ENCODE measurements at places on chromosomes 11 and 22.

- no peak for DNase-seq
Observed at GRCh38 chr11:72642043-72642883, 32.0 kb downstream of the PDE2A start.

DNA sequence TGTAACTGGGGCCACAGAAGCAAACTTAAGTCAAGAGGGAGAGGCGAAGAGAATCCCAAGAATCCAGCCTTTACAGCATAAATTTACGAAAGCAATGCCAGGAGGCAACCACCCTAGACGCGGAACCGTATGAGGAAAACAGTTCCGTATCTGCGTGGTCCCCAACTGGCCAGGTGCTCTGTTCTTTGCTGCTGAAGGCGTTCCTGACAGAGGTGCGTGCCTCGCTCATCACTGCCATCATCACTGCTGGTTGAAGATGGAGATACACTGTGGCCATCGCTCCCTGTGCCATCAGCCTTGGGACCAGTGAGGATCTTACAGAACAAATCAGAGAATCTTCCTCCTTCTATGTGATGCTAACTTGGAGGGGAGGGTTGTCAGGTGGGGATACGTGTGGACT lies 270.5 kb upstream of the B3GAT1 start:
- no peak for DNase-seq

DNA sequence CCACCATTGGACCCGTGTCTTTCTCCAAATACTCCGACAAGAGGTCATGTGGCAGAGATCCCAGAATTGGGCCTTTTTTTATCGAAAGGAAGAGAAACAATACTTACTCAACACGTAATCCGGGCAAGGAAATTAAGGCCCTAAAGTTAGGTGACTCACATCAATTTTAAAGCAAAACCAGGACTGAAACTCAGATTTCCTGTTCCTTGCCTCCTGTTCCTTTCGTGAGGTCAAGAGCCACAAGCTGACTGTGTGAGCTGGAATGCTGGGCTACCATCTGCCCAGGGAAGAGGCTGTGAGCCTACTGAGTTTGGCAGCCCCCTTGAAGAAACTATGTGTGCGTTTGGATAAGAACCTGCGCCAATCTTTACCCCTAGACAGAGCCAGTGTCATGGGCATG lies 27.1 kb upstream of the MRGPRX2 start:
- DNase-seq = no peak

DNA sequence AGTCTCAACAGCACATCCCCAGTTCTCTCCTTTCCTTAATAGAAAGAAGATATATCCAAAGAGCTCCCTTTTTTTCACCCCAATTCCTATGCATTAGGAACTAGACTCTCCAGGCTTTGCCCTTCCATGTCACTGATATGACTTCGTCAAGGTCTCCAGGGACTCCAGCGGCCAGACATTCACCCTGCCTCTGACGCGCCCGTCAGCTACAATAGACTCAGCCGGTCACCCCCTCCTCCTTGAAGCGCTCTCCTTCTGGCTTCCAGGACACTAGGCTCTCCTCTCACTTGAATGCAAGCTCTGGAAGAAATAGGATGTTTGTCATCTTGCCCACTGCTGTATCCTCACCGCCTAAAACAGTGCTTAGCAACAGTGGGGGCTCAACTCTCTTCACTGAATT lies 14.9 kb upstream of the ELFN2 start:
- DNase-seq = no peak

- DNase-seq = no peak
Observed at GRCh38 chr11:84887055-84887629, 740.0 kb downstream of the DLG2 start.

DNA sequence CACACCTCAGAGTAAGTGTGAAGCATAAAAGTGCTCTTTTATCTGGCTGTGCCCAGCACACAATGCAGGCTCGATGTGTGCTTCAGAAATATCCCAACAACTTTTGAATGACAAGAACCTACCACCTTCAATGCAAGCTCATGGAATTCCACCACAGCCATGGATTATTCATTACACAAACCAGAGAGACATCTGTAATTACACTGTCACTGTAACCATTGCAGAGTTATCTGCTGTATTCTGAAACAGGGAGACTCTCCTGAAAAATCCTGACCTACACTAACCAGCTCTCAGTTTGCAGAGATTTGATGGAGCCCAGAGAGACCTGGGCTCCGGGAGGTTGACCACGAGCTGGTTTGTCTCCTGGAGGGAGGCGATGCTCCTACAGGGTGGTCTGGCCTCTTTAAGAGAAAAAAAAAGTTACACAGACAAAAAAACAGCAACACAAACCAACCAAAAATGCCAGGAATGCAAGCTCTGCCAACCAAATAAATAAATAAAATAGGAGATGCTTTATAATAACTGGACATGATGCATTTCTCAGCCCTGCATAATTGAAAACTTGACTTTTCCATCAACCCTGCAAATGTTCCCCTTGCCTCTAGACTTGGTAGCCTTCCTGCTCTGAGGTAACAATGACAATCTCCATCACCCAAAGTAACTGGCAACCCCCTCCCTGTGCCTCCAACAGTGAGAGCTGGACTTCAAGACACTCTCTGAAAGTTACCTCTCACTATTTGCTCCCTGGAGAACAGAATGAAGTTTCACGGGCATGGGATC lies 69.7 kb downstream of the ETS1 start:
- no peak for DNase-seq

DNA sequence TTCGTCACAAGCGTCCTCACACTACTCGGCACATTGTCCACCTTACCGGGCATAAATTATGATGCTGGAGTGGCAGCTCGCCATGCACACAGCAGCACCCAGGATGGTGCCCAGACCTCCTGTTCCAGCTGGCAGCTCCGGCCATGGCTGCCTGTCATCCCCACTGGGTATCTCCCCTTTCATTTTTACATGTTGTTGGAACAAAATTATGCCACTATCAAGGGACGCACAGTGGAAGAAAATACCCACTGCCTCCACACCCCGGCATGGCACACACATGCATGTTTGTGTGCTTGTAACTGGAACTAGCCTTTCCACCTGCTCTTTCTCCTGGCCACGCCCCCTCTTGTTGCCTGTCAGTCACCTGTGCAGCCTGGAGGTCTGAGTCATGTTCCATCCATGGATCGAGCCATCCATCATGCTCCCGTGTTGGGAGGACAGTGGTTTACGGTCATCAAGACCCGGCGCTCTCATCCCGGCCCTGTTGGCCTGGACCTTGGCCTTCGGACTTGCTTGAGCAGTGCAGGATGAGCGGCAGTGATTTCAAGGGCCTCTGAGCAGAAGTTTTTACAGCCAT lies 1069.6 kb downstream of the BRD1 start:
- no peak for DNase-seq

DNA sequence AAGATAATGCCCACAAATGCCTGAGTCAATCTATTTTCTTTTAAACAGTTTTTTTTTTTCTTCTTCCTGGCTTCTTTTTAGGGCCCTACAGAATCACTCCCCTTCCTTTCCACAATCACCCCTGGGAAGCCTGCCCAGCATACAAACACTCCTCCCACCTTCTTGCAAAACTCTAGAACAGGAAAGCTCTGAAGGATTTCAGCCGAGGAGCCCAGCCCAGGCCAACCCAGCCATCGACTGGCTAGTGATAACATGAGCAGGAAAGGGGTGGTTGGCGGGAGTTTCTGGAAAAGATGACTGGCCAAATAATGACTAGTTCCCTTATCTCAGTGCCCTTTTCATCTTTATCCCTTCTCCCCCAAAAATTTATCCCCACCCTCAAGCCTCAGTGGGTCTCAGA lies 68.2 kb downstream of the USP35 start:
- no peak for DNase-seq

GRCh38 chr11:105718641-105719040 lies 108.8 kb downstream of the GRIA4 start:
- DNase-seq = no peak

GRCh38 chr11:134471087-134471715 lies 59.2 kb upstream of the B3GAT1 start:
- DNase-seq = no peak

DNA sequence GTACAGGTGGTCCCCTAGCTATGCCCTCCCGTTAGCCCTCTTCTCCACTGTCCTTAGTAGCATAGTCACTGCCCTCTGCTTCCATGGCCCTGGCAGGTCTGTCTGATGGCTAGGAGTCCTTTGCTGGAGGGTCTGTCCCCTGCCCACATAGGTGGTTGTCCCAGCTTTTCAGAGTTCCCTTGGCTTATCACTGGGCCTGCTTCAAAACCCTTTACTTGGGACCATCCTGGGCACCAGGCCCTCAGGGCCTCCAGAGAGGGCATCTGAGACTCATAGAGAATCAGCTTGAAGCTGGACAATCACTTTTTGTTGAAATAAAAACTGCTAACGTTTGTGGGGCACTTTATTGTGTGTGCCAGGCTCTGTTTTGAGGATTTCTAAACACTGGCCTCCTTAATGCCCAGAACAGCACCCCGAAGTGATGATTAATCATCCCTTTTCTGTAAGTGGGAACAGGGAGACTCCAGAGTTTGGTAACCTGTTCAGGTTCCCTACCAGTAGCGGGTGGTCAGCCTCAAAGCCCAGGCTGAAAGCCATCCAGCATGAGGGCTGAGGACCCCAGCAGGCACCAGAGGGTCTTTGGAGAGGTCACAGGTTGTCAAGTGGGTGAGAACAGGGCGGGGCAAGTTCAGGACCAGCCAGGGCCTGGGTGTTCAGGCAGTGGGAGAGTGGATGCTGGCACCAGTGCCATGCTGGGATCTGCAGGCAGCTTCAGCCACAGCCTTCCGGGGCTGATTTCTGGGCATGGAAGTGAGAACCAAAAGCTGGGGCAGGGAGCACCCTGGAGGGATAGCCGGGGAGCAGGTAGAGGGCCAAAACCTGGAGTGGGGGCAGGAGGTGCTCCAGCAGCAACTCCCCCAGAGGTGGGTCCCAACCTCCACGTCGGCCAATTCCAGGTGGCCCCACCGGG lies 495 bp upstream of the KCNK4 start:
- no peak for DNase-seq

- DNase-seq = no peak
Observed at GRCh38 chr11:46914363-46914762, 4.0 kb downstream of the LRP4 start.

DNA sequence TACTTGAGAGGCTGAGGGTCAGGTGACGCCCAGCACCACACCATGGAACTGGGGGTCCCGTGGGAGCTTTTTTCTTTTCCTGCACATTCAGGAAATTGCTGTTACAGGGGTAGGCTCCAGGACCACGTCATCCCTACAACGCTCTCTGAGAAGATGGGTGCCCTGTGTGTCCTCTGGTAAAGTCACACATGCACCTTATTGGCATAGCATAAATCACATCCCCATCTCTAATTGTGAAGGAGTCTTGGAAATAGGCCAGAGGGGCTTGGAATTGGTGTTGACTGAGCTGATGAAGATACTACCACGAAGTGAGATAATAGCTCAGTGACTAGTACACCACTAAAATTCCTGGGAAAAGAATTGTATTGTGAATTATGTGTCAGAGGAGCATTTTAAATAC lies 57.6 kb downstream of the TNRC6B start:
- no peak for DNase-seq

DNA sequence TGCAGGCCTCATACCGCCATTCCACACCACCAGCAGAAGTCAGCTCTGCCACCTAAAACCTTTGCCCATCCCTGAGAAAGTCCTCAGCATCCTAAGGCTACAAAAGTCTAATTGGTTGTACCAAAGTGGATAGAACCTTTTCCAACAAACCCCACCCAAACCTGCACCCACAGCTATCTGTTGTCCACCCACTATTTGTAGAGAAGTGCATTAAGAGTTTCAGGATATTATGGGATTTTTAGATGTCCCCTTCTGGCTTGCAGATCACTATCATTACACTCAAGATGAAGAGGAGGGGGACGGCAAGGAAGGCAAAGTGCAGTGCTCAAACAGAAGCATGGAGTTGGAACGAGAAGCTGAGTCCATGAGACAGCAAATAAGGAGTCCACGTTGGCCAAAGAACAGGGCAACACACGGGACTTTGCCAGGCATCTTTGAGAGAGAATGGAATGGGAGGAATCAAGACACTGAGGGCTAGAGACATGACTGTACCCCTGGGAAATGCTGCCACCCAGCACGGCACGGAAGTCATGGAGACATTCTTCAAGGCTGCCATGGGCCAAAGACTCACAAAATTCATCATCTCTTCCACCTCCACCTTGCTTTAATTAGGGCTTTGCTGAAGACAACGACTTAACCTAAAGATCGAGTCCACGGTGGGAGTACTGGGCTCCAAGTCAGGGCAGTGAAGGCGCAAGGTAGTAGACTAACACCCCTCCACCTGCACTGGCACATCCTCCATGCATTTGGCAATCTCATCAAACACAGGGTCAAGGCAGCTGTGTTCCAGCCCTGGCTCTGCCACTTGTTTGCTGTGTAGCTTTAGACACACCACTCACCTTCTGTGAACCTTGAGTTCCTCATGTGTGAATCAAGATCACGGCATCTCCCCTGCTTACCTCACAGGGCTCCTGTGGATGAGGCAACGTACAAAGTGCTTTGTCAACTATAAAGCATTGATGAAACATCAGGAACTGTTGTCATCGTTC lies 112.9 kb upstream of the TMEM45B start:
- no peak for DNase-seq

GRCh38 chr22:48500471-48501230 lies 1327.0 kb downstream of the BRD1 start:
- no peak for DNase-seq

- DNase-seq = no peak
Observed at GRCh38 chr11:96136613-96137298, 206.2 kb downstream of the MAML2 start.

- DNase-seq = no peak
Observed at GRCh38 chr11:26743622-26744021, 21.8 kb upstream of the SLC5A12 start.

DNA sequence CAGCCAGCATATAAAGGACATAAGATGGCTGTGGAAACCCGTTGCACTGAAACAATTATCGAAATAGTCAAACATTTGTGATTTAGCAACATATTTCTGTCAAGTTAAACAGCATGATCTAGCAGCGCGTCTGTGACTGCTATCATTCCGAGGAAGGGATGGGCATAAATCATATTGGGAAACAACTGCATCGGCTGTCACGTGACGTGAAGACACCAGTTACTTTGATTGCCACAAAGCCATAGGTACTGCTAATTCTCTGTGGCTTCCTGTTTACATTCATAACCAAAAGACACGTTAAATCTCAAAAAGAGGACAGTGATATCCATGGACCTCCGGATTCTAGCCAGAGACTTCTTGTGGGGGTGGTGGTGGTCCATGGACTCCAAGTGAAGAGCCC lies 87.8 kb downstream of the CACNA1I start:
- DNase-seq = no peak

Measured in activated naive CD8-positive, alpha-beta T cell treated with anti-CD3 and anti-CD28 coated beads, Interleukin-2, amount 50 U/mL, for 16 hours (primary cell).